A549 treated with CORT108297 at 1 μM for 4 hours (cell line): ENCODE measurements at places on chromosomes 6 and 20. TPM values are rescaled to one million over a fixed set of nuclear protein-coding genes. Genes with fewer than 3 reads are reported as not detected.

The SIRPD gene
- not detected in 5 replicates for total RNA-seq

The FOXS1 gene
- 0.20 to 1.3 TPM (median 0.64 TPM) in 5 replicates for total RNA-seq

The SIRPG gene
- not detected in 5 replicates for total RNA-seq

The NRN1 gene
- total RNA-seq = 0.74 to 0.94 TPM (median 0.76 TPM) in 5 replicates

The RBM38 gene
- total RNA-seq = 24.0 to 36.3 TPM (median 34.7 TPM) in 5 replicates

The RUNX2 gene
- total RNA-seq = 1.2 to 1.3 TPM (median 1.3 TPM) in 5 replicates

The ADGRF1 gene
- total RNA-seq = 0.16 TPM in 1 of 5 replicates, not detected in the others

The OSTM1 gene
- 18.9 to 28.2 TPM (median 23.8 TPM) in 5 replicates for total RNA-seq

The ZFP57 gene
- total RNA-seq = not detected in 5 replicates

The DOK5 gene
- 0.05 to 0.15 TPM (median 0.09 TPM) in 3 of 5 replicates, not detected in the others for total RNA-seq

The CGA gene
- 0.09 to 0.22 TPM (median 0.20 TPM) in 4 of 5 replicates, not detected in the other for total RNA-seq

The TREML4 gene
- total RNA-seq = not detected in 5 replicates

The CUL9 gene
- 6.6 to 11.6 TPM (median 9.9 TPM) in 5 replicates for total RNA-seq

The PDYN gene
- not detected in 5 replicates for total RNA-seq

The VNN1 gene
- 0.06 to 0.10 TPM (median 0.06 TPM) in 5 replicates for total RNA-seq

The TRAPPC3L gene
- total RNA-seq = not detected in 5 replicates

The CHD6 gene
- 6.0 to 11.8 TPM (median 9.0 TPM) in 5 replicates for total RNA-seq

The TNFRSF21 gene
- total RNA-seq = 22.3 to 25.0 TPM (median 24.6 TPM) in 5 replicates
